ENCODE measurements at places on chromosomes 1 and 21. TPM values are rescaled to one million over a fixed set of nuclear protein-coding genes. Genes with fewer than 3 reads are reported as not detected.

DNA sequence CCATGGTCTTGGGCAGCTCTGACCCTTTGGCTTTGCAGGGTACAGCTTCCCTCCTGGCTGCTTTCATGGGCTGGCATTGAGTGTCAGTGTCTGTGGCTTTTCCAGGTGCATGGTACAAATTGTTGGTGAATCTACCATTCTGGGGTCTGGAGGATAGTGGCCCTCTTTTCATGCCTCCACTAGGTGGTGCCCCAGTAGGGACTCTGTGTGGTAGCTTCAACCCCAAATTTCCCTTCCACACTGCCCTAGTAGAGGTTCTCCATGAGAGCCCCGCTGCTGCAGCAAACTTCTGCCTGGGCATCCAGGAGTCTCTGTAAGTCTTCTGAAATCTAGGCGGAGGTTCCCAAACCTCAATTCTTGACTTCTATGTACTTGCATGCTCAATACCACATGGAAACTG is 494.5 kb upstream of the LRRC7 start:
- no peaks in the 10 kb centered on the region for H3K4me1 ChIP-seq
- H3K27me3 ChIP-seq: no peaks in the 10 kb centered on the region

GRCh38 chr1:230105754-230106625 is 39.0 kb downstream of the GALNT2 start:
- peak overlapping the region; percentile 37 for H3K27ac ChIP-seq
- no peak for DNase-seq
- peaks cover 5% of the 10 kb centered on the region for H3K36me3 ChIP-seq
- peaks cover 72% of the 10 kb centered on the region for H3K4me1 ChIP-seq
- peak overlapping the region; percentile 32 for H3K4me3 ChIP-seq

GRCh38 chr1:43503534-43503933 is 27.1 kb upstream of the PTPRF start:
- H3K36me3 ChIP-seq: no peaks in the 10 kb centered on the region
- DNase-seq: no peak
- no peak overlapping the region for H3K27ac ChIP-seq
- H3K27me3 ChIP-seq: peaks cover 5% of the 10 kb centered on the region
- H3K4me3 ChIP-seq: no peak overlapping the region

- DNase-seq: no peak
- no peak overlapping the region for H3K27ac ChIP-seq
- no peaks in the 10 kb centered on the region for H3K4me1 ChIP-seq
- H3K27me3 ChIP-seq: peaks cover 18% of the 10 kb centered on the region
- peaks cover 2% of the 10 kb centered on the region for H3K36me3 ChIP-seq
Observed at GRCh38 chr1:168628807-168629206, 52.4 kb downstream of the XCL1 start.

- H3K4me3 ChIP-seq: peak overlapping the region; percentile 78
- H3K4me1 ChIP-seq: peaks cover 50% of the 10 kb centered on the region
Observed at GRCh38 chr21:42414928-42415769, 11.4 kb downstream of the UBASH3A start.

DNA sequence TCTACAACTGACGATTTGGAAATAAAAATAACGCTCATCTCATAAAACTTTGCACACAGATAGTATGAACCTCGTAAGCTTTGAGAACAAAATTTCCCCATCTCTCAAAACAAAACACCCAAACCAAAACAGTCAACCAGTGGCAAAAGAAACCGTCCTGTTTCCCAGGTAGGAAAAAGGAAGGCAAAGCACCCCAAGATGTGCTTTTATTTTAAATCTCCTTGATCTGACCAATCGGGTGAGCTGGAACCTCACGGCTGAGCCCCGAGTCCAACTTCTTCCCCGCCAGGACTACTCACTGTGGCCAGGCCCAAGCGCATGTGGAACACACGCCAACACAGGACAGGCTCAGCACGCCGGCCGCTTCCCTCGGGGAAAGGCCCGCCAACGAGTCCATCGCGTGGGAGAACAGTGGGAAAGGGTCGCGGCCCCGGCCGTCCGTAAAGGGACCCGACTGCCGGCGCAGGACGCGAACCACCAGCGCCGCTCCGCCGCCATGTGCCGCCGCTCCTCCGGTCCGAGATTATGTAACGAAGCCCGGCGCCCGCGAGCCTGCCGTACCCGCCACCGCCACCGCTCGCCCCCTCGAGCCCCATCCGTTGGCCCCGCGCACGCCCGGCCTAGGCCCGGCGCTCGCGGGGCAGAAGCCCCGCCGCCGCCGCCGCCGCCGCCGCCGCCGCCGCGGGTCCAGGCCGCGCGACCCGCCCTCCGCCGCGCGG is 759 bp downstream of the AHCTF1 start:
- H3K4me1 ChIP-seq: peaks cover 23% of the 10 kb centered on the region
- H3K36me3 ChIP-seq: peaks cover 30% of the 10 kb centered on the region
- DNase-seq: peak; percentile 70
- peak overlapping the region; percentile 96 for H3K4me3 ChIP-seq
- H3K27me3 ChIP-seq: peaks cover 7% of the 10 kb centered on the region

The HIVEP3 gene
- 10.7 TPM for total RNA-seq

The LRRIQ3 gene
- total RNA-seq: 1.8 TPM
